ENCODE measurements at places on chromosomes 13 and 19.
A peak's percentile ranks its signal among the peaks of the same experiment; 100 is the strongest.

GRCh38 chr13:109180905-109181425, 551.6 kb downstream of the MYO16 start:
- DNase-seq: peak; percentile 71

- DNase-seq: no peak
Measured at GRCh38 chr19:47421844-47422395, 2.6 kb upstream of the MEIS3 start.

- no peak for DNase-seq
Measured at GRCh38 chr13:78383071-78383484, 220.3 kb downstream of the POU4F1 start.

- no peak for DNase-seq
Measured at GRCh38 chr13:87821512-87821911, 150.3 kb downstream of the SLITRK5 start.

DNA sequence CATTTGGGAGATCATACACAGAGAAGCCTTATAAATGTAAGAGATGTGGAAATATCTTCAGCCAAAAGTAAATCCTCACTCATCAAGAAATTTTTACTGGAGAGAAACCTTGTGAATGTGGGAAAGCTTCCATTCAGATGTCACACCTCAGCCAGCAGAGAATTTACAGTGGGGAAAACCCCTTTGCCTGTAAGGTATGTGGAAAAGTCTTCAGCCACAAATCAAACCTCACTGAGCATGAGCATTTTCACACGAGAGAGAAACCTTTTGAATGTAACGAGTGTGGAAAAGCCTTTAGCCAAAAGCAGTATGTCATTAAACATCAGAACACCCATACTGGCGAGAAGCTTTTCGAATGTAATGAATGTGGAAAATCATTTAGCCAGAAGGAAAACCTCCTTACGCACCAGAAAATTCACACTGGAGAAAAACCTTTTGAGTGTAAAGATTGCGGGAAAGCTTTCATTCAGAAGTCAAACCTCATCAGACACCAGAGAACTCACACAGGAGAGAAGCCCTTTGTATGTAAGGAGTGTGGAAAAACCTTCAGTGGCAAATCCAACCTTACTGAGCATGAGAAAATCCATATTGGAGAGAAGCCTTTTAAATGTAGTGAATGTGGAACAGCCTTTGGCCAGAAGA, 21.5 kb downstream of the ZNF146 start:
- DNase-seq: no peak

DNA sequence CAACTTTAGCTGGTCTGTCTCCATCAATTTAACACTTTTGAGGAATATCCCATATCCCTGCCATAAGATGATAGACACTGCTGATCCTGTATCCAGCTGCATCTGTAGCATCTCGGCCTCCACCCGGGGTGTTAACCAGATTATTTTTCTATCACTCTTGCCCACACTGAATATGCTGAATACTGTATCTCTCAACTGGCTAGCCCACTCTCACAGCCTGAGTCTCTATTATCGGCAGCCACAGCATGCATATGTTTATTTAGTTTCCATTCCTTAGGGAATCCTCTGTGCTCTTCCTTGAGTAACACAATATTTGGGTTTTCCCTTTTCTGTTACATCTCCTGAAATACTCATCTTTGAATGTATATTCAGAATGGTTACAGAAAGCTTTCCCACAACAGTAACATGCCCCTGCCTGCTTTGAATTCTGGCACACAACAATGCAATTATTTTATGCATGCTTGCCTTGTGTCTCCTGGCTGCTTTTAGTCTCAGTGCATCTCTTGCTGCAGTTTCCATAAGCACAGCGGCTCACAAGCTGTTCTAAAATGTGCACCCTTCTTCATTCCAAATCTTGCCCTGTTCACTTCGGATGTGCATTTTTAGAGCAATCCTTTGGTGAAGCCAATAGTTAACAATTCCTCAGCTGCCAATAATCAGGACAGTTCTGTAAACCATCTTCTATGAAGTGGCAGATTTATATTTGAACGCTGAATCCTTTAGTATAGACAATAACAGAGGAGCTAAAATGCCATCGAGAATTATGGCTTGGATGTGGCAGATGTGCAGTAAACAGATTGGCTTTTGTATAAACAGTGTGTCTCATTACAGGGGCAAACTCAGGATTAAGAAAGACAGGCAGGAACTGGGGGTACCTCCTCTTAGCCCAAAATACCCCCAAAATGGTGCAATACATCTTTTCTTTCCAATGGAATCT, 261.9 kb upstream of the SOX21 start:
- no peak for DNase-seq

DNA sequence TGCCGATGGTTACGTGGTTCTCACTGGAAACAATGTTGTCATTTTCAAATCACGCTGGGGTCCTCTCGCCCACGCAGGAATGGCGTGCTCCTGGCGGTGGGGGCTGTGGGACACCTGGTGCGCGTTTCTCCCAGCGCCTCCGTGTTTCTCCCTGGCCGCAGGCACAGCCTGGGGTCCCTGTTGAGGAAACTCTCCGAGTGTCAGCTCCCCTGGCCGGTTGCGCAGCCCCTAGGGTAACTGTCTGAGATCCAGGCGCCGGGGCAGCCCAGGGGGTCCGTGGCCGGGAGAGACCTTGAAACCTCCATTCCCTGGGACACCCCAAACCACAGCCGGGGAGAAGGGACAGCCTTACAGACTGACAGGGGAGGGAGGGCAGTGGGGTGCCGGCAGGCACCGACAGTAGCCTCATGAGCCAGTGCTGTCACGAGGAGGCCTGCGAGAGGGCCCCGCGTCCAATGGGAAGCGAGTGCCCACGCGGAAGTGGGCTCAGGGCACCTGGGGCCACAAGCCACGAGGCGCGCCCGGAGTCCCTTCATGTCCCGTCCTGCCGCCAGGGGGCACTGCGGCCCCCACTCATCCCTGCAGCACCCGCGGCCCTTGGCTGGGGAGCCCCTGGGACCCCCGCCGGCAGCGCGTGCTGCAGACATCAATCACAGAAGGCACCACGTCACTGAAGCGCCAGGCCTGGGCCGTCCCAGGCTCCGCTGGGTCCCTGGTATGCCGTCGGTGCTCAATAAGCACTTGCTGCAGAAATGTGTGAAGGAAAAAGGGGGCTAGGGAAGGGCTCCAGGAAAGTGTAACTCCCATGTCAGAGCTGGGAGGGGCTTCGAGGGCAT, 9.5 kb downstream of the ADAMTSL5 start:
- DNase-seq: peak; percentile 54

DNA sequence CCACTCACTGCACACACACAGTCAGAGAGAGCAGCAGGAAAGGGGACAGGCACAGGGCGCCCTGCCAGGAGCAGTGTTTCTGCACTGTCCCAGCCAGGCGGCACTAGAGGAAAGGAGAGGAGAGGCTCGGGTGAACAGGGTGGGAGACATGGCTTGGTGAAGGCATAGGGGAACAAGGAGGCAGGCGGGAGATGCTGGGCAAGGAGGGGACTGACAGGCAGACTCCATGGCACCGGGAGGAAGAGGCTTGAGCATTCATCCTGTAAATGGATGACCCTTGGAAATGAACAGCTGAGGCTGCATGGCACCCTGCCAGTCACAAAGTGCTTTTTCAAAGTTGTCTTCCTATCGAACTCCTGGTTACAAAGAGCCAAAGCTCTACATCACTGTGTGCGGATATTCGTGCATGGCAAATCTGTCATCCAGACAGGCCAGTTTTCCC, 22.4 kb downstream of the MED26 start:
- DNase-seq: no peak

DNA sequence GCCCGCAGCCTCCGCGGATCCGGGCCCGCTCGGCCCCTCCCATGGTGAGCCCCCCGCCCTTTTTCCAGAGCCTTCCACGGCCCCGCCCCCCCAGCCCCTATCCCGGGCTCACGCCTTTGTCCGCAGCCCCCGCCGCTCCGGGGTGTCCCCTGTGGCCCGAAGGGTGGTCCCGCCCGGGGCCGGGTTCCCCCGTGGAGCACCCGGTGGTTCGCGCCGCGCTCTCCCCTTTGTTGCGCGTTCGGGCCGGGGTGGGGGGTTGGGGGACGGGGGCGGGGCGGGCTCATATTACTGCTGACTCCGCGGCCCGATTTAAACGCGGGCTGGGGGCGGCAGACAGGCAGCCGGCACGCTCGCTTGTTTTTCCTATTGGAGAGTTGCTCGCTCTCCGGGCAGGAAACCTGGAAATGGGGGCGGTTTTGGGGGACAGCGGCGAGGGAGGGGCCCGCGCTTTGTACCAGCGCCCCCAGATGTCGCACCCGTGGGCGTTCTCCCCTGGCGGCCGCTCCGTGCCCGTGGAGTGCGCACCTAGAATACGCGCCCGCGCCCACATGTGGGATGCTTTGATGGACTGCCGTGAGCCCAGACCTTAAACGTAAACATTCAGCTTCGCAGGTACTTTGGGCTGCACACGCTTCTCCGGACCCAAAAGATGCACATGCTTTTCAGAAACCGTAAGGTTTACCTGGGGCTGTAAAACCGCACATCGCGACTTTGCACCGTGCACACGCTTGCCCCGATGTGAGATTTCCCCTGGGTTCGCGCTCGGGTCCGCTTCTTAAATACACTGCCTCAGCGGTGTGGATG, 699 bp downstream of the PTOV1 start:
- DNase-seq: peak; percentile 44

- DNase-seq: no peak
Measured at GRCh38 chr13:112991609-112992008, 22.6 kb downstream of the MCF2L start.

DNA sequence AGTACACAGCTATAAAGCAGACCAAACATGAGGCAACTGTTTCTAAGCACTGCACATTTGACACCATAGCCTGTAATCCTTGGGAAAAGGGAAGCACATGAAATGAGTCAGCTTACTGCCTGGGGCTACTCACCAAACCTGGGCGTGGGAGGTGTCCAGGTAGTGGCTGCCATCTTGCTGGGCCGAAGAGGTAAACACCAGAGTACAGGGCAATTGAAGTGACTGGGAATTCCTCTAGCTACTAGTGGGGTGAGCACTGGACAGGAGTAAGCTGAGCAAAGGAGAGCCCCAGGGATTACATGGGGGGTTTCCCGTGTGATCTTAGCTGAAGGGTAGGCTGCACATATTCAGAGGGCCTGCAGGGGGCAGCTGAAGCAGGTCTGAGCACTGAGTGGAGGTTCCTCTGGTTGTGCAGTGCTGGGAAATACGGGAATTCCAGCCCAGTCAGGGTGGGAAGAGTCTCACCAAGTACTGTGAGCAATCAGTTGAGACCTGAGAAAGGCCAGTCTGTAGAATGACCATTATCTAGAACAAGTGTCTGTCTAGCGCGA, 140.5 kb downstream of the SLC7A1 start:
- no peak for DNase-seq

Measured in AG20443 (cell line).